HAP-1 (cell line): ENCODE measurements at places on chromosomes 1 and 21.

- no peak for DNase-seq
Measured at GRCh38 chr21:18655931-18656330, 252.3 kb upstream of the TMPRSS15 start.

GRCh38 chr1:105419030-105419429 is 1637.4 kb upstream of the PRMT6 start:
- no peak for DNase-seq

DNA sequence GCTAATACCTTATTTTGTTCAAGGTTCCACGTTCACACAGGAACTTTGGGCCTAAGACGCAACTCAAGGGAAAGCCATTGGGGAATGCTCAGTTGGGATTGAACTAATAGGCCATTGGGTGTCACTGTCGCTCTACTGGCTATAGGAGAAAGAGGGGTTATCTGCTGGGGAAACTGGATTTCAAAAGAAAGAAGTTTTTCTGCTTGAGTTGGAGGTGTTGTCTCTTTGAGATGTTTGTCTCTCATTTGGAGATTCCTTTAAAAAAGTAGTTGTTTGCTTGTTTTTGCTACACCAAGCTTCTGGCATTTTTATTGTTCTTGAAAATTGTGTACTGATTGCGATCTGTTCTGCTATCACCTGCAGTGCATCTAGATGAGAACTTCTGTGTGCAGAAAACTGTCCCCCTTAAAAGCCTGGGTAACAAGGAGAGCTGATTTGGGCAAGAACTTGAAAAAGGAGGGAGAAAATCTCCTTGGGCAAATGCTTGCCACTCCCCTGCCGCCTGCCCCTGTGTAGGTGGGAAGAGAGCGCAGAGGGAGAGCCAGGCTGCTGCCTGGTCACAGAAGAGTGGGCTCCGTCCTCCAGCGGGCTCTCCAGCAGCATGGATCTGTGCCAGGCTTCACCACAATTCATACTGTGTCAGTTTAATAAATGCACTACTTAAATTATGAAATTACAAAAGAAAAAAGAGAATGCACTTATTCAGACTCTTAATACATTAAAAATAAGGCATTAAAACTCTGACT is 39.9 kb downstream of the PEX14 start:
- no peak for DNase-seq

- DNase-seq = no peak
Measured at GRCh38 chr1:205978676-205979075, 24.5 kb downstream of the RAB7B start.

- no peak for DNase-seq
Measured at GRCh38 chr1:50724626-50725286, 235.3 kb downstream of the FAF1 start.

- no peak for DNase-seq
Measured at GRCh38 chr1:15444468-15445389, 6.5 kb downstream of the CTRC start.

DNA sequence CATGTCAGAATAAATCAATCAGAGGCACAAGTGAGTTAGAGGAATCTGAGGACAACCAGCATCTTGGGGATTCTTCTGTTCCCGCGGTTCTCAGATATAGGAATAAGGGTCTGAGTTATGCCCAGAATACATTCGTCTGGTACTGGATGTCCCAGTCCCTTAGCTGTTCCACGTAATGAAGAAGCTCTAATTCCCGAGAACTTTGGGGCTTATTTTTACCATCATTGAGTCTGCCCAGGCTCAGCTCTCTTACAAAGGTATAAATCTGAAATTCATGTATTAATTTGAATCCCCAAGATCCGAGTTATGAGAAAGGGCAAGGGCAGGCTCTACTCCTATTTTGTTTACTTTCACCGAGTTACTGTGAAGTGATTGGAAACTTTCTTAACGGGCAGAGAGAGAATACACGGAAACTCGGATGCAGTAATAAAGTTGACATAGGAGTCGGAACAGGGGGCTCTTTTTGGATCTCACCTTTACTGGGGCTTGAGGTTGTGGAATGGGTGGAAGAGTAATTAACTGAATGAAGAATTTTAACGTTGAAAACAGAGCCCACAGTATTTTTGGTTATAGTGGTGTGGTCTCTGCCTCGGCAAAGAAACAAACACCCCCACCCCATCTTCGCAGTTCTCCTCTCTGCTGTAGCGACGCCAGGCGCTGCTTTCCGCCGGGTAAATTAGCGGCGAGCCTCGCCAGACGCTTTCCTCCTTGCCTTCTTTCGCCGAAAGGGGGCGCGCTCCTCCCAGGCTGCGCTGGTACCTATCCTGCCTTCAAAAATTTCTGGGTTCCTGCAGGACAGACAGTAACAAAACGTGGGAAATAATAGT is 7.1 kb downstream of the PRRX1 start:
- DNase-seq = peak; percentile 58

DNA sequence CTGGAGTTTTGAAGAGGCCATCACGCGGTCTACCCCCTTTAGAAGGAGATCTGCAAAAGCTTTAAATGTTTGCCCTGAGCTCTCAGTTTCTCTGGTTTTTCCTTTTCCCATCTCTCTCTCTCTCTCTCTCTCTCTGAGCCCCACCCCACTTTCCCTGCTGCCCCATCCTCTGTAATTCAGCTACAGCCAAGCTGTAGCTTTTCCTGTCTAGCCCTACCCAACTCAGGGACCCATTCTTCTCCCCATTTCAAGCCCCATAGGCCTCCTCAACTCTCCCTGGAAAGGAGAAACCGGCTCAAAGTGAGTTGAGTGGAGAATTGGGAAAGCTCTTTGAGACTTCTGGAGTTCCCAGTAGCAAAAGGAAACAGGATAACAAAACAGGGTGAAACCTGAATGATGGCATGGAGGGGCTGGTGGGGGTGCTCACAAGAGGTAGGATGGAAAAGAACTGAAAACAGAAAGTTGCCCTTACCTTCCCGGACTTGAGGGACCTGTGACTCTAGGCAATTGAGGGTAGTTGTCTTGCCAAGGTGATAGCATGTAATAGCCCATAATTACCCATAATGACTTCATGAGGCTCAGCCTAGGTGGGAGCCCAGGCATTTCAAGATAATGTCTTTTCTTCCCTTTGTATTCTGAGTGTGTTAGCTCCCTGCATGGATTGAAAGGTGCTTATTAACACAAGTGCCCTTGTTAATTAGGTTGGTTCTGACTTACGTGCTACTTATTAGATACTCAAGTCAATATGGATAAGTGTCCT is 84.9 kb downstream of the SLC16A1 start:
- no peak for DNase-seq

GRCh38 chr1:79679916-79680315 is 673.4 kb upstream of the ADGRL4 start:
- no peak for DNase-seq

DNA sequence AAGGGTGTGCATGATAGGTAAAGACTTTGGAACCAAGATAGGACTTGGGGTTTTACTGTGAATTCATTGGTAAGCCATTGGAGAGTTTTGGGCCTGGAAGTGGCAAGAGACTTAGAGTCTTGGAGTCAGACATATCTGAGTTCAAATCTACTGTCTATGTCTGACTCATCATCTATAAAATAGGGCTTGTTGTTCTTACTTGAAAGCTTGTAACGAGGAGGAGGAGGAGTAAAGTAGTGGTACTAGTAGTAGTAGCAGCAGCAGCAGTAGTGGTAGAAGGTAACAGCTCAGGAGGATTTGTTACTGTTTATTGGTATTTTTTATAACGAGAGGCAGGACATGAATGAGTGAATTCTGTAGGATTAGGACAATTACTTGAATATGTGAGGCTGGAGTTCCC is 62.7 kb downstream of the CACHD1 start:
- no peak for DNase-seq

DNA sequence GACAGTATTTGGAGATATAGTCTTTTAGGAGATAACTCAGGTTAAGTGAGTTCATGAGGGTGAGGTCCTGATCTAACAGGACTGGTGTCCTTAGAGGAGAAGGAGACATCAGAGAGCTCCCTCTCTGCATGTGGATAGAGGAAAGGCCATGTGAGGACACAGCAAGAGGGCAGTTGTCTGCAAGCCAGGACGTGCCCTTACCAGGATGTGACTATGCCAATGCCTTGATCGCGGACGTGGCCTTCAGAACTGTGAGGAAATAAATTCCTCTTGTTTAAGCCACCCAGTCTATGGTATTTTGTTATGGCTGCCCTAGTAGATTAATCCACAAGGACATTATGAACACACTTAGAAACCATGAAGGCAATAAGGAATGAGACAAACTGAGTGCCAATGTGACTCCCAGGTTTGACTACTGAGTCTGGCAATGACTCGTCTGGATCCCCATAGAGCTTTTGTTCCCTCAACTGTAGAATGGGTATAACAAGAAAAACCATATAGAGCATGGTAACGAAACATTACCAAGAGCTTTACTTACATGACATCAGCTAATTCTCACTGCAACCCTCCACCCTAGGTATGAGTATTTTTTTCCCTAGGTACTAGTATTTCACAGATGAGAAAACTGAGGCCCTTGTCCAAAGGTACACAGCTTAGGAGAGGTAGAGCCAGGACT is 6.5 kb downstream of the URB1 start:
- no peak for DNase-seq

- no peak for DNase-seq
Measured at GRCh38 chr1:175506081-175506480, 237.3 kb downstream of the TNR start.

DNA sequence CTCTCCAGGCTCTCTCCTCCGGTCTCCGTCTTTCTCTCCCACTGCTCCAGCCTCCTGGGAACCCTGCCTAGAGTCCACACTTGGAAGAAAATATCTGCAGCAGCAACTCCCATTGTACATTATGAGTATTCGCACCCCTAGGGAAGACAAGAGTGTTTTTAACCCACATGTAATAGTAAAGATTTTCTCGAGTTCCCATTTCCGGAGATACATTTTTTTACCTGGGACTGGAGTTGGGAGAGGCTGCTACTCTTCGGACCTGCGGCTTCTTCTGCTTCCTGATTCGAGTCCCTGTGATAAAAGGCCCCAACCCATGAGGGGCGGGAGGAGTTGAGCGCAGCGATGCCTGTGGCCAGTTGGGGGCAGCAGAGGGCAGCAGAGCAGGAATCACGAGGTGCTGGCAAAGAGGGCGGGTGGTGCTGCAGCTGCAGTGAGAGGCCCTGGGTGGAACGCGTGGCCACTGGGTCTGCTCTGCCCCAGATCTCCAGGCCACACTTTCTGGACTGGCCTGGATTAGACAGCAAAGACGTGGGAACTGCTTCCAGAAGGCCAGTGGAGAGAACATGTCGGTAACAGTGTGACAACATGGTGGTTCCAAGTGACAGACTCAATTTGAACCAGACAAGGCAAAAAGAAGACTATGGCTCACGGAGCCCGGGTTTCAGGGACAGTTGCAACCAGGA is 221.0 kb upstream of the CSF3R start:
- peak; percentile 90 for DNase-seq

DNA sequence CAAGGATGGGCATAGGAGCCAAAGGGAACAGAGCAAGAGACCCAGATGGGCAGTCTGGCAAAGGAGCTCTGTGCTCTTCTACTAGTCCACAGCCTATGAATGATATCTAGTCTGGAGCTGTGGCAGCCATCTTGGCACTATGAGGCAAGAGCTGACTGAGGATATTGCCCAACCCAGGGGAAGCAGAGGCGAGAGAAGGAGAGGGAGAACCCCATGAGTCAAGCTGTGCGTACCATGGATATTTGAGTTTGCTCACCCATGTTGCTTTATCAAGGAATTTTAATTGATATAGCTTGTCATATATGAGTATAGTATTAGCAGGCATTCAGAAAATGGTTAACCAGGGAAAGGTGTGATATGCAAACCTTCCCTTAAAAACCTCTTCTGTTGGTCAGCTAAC is 420.9 kb downstream of the PRDM2 start:
- no peak for DNase-seq
